ENCODE measurements at places on chromosomes 11 and 22. TPM values are rescaled to one million over a fixed set of nuclear protein-coding genes. Genes with fewer than 3 reads are reported as not detected.

DDI1 gene
- not detected for total RNA-seq

PACS1 gene
- total RNA-seq = 36.2 TPM

CRYBB3 gene
- 0.65 TPM for total RNA-seq

GRCh38 chr11:69252490-69252837, 41.5 kb upstream of the MYEOV start:
- no peak for DNase-seq

DNA sequence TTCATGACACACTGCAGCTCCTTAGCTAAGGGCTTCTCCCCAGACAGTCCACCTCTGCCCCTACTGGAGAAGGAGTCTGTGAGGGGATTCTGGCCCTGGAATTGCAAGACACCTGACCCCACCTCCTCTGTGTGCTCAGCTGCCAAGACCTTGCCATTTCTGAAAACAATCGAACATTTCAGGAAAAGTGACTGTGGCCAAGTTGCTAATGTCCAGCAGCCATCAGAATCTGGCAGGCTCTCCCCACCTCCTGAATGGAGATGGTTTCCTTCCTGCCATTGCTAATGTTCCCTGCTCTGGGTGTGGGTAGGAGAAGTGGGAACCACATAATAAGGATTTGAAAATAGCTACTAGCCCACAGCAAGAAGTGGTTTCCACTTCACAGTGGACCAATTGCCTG, 127.2 kb upstream of the ALX4 start:
- no peak for DNase-seq

- peak; percentile 59 for DNase-seq
Observed at GRCh38 chr22:44363013-44363979, 50.5 kb upstream of the SHISAL1 start.

Data from lower leg skin (tissue), 4 donors.